T-helper 2 cell (primary cell): ENCODE measurements at places on chromosomes 11 and 22.

- DNase-seq: no peak
These were observed 12.6 kb downstream of the RSPH14 start for GRCh38 chr22:23129149-23129548.

- no peak for DNase-seq
These were observed 5.1 kb upstream of the KLHL35 start for GRCh38 chr11:75437966-75438659.

DNA sequence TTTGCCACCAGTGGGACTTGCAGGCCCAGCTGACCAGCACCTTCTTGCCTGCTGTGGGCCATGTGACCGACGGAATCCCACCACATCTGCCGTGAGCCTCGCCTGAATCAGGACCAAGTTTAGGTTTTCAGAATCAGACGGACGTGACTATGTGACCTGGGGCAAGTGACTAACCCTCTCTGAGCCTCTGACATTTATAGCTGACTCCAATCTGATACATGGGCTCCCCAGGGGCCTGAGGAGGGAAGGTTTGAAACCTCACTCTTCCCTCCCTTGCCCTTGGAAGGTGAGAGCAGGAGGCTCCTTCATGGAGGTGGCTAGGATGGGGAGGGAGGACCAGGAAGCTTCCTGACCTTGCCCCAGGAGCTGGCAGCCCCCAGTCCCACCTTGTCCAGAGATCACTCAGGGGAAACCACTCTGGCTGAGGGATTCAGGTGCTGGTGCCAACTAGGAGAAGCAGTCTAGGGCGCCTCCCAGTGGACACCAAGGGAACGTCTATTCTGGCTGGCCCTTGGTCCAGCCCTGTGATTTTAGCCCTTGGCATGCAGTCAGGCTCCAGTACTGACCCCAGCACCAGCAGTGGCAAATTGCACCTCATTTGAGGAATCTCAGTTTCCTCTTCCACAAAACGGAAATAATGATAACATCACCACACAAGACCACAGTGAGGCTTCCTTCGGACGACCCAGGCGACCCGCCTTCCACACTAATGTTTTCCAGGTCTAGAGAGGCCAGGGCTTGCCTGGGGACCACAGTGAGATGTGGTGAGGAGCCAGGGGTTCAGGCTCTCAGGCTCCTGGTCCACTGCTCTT is 47.2 kb upstream of the SYT7 start:
- no peak for DNase-seq

DNA sequence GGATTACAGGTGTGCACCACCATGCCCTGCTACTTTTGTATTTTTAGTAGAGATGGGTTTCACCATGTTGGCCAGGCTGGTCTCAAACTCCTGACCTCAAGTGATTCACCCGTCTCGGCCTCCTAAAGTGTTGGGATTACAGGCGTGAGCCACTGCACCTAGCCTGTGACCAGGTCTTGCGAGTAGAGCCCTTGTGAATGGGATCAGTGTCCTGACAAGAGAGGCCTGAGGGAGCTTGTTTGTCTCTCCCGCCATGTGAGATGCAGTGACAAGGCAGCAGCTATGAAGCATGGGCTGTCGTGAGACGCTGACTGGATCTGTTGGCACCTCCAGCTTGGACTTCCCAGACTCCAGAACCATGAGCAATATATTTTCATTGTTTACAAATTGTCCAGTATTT is 69.3 kb downstream of the LRRC32 start:
- DNase-seq: no peak

GRCh38 chr11:130163346-130164220 is 4.0 kb downstream of the ST14 start:
- DNase-seq: no peak

DNA sequence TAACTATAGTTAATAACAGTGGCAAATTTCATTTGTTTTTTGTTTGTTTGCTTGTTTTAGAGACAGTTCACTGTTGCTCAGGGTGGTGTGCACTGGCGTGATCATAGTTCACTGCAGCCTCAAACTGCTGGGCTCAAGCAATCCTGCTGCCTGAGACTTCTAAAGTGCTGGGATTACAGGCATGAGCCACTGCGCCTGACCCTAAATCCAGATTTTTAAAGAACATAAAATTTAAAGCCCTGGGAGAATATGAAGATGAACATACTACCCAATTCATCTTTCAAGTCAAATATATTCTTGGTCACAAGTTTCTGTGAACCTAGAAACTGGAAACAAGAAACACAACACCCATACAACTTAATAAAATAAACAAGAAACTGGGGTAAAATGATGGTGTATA is 28.1 kb downstream of the RRAS2 start:
- DNase-seq: no peak

- DNase-seq: no peak
These were observed 6.0 kb downstream of the PAX6 start for GRCh38 chr11:31805037-31805628.

GRCh38 chr11:18791969-18792628 is 501 bp upstream of the PTPN5 start:
- no peak for DNase-seq

GRCh38 chr11:8459711-8460399 is 134.2 kb downstream of the STK33 start:
- DNase-seq: no peak

- no peak for DNase-seq
These were observed 50.2 kb downstream of the C22orf31 start for GRCh38 chr22:29011240-29012100.

- DNase-seq: no peak
These were observed 277.5 kb downstream of the KIRREL3 start for GRCh38 chr11:126722956-126723664.

DNA sequence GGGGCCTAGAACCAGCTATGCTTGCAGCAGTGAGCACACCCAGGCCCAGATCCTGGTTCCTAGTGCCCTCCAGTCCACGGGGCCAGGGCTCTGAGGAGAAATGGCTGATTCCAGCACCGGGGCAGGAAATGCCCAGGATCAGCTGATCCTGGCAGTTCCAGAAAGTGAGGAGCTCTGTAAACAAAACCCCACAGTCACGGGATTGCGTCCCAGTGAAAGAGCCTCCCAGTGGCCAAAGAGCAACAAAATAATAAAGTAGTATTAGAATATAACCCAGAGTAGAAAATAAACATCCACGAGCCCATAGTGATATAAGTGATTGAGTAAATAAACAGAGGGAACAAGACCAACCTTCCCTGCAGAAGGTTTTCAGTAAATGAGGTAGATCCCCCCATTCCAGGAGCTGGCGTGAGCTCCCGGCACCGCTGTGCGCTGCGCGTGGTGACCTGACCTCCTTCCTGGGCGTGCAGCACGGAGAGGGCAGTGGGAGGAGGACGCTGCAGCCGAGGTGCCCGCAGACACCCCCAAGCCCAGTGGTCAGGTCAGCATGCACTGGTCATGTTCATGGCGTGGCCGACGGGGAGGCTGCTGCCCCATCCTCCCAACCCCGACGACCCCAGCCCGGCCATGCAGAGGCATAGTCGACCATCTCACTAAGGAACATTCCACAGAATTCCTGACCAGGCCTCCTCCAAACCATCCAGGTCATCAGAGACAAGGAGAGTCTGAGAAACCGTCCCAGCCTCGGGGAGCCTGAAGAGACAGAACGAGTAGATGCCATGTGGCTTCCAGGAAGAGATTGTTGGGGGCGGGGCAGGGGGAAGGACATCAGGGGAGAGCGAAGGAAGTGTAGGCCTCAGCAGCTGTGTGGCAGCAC is 19.8 kb downstream of the PTDSS2 start:
- no peak for DNase-seq

DNA sequence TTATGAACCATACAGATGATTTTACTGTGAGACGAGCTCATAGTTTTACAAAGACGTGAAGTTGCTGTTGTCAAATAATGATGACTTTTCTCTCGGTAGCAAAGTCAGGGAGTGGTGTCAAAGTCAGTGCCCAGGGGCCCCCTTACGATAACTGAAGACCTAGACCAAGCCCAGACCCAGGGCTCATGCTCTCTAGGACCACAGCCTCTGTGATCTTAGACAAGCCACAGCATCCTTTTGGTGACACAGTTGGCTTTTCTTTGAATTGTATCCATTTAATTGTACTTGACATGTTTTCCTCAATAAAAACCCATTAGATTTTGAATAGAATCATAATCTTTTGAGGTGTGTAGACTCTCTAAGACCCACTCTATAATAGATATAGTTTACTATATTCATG is 17.9 kb upstream of the POGLUT3 start:
- no peak for DNase-seq

- no peak for DNase-seq
These were observed 13.7 kb downstream of the TSPAN4 start for GRCh38 chr11:856397-856796.

DNA sequence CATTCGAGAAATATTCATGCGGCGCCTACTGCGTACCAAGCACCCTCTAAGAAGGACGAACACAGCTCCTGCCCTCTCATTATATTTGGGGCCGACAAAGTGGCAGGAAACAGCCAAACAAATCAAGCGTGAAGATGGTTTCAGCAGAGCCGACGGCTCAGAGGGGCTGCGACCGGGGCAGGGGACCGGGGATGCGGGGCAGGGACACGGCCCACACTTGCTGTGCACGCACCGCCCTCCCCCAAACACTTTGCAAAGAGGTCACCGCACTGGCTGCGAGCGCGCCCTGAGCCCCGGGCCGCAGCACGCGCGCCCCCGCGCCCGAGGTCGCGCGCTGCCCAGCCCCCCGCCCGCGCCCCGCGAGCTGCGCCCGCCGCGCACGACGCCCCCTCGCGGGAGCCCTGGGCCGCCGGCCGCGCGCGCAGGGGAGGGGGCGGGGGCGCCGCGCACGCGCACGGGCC is 255 bp upstream of the SYNGR1 start:
- DNase-seq: no peak

DNA sequence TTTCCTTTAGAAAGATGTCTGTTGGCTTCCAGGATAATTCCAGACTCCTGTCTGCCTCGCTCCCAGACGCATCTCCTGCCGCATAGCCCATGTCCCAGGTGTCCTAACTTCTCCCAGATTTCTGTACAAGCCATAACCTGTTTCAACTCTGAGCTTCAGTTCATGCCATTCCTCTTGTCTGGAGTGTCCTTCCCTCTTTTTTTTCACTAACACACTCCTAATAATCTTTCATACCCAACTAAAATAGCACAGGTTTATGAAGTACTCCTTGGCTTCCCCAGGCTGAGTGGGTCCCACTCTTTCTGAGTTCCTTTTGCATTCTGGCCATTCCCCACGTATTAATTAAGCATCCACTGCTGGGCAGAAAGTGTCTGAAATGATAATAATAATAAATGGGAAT is 123.0 kb downstream of the LDLRAD3 start:
- no peak for DNase-seq

GRCh38 chr11:134664447-134665187 is 252.6 kb upstream of the B3GAT1 start:
- DNase-seq: no peak

GRCh38 chr22:37301144-37301830 is 19.0 kb downstream of the CYTH4 start:
- no peak for DNase-seq

DNA sequence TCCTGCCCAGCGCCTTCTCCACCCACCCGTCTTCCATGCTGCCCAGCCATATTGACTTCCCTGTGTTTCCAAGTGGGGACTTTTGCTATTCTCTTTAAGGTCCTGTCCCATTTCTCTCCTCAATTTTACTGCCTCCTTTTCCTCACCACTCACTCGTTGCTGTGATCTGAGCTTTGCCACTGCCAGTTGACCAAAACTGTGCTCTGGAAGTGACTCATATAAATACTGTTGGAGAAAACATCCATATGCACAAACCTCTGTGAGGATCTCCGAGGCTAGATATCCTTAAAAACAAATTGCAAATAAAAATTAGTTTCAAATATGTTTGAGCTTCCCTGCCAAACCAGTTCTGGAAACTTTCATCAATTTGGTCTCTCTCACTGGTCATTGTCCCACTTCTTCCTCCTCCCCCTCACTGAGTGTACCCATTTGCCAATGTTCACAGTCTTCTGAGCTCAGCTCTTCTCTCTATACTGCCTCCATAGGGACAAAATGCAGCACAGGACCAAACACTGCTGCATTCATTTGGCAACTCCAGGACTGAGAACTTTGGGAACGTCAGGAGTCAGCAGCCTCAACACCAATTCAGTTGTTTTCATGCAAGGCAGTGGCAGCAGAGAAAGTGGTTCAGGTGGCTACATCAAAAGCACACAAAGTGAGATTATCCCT is 34.0 kb upstream of the MMP13 start:
- no peak for DNase-seq

DNA sequence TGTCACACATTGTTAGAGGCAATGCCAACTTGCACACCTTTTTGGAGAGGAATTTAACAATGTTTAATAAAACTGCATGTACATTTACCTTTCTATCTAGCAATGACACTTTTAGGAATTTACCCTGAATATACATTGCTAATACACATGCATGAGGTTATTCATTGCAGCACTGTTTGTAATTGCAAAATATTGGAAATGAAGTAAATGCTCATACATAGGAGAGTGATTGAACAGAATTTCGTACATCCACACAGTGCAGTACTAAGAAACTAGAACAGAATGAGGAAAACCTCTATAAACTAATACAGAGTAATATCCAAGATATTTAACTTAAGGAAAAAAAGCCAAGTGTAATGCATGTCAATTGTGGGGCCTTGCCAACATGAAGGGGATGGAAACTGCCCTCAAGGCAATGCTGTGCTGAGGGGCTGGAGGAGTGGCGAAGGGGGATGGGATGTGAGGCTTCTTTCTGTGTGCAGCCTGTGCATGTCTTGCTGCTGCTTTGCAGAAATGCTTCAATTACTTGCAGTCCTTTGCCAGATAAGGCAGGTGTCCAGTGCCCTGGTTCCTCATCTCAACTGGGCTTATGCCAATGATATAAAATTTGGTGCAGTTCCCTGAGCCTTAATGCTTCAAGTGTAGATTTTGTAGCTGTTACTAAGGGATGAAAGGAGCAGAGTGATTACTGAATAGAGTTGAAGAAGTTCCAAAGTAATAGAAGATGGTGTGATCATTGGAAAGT is 96.1 kb downstream of the GRIA4 start:
- DNase-seq: no peak

DNA sequence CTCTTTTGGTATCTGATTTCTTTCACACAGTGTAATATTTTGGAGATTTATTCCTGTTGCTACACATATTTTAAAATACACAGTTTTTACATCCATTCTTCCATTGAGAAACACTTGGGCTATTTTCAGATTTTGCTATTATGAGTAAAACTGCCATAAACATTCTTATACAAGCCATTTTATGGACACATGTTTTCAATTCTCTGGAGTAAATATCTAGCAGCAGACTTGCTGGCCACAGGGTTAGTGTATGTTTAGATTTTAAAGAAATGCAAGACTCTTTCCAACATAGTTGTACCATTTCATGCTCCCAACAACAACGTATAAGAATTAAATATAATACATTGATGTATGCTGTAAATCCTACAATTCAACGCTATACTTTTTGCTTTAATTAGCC is 360.8 kb upstream of the PITPNB start:
- DNase-seq: no peak

DNA sequence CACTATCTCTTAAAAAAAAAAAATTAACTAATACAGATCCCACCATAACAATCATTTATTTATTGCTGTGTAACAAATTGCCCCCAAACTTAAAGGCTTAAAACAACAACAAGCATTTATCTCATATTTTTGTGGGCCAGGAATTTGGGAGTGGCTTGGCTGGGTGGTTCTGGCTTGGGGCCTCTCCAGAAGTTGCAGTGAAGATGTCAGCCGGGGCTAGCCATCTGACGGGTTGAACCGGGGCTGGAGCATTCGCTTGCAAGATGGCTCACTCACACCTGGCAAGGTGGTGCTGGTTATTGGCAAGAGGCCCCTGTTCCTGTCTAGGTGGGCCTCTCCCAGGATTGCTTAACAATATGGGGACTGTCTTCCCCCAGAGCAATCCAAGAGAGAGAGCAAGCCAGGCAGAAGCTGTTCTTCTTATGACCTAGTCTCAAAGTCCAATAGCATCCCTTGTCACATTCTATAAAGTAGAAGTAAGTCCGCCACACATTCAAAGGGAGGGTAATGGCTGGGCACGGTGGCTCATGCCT is 29.5 kb downstream of the ACO2 start:
- no peak for DNase-seq

GRCh38 chr11:31820438-31820818 is 9.3 kb upstream of the PAX6 start:
- DNase-seq: no peak
